Stromal cell of bone marrow (primary cell): ENCODE measurements at places on chromosomes 5 and 9.

DNA sequence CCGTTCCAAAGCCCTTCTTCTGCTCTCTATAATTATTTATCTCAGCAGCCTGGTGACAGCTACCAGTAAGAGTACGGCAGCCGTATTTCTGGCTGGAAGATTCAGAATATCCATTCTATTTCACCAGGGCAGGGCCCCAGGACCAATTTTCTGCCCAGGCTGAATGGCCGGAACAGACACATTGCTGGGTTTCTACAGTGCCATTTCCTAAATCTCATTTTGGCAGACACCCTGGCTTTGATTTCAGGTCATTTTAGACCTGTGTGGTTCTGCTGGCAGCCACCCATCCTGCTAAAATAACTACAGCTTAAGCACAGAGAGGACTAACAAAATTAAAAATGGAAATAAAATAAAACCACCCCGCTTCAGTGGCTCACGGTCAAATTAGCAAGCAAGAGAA is 95.0 kb downstream of the CRB2 start:
- no peak for DNase-seq

DNA sequence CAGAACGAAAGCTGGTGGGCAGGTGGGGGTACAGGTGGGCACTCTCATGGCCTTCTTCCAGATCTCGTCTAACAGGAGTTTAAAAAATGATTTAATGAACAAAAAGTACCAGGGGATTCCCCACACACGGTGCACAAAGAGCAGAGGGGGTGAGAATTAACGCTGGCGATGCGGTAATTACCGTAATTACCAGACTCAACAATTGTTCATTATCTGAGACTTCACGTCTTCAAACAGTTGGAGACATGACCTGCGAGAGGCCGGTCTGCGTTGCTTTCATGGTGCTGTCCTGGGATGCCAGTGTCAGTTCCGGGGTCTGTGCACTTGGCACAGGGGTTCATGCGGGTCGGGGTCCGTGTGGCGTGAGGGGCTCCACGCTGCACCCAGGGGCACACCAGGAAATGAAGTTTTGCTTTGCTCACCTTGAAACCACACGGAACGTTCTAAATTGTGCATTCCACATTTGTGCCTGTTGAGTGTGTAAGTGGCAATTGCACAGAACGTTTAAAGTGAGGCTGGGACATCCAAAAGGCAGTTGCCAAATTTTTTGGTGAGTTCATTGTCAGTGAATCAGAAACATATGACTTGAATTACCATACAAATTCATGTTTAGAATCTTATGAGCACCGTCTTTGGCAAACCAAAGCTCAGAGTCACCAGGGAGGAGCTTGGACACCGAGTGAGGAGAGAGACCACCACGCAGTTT is 256.4 kb upstream of the IRX1 start:
- no peak for DNase-seq

DNA sequence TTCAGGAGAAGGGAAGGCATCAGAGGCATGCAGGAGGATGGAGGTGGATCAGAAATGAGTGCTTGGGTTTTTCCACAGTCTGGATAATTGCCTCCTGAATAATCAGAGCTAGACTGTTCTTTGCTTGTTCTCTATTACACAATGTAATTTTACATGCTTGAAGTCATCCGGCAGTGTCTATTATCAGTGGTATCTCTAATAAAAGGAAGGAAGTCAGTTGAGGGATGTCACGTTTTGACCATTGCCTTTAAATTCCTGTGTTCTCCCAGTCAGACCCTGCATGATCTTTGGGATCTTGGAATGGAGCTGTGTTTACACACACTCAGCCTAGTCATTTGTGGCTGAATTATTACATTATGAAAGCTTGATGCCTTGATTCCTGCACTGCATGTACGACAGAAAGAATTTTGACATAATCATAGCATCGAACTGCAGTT is 91.0 kb downstream of the PDE8B start:
- no peak for DNase-seq

GRCh38 chr5:122778157-122778556 is 3.3 kb downstream of the SNX2 start:
- DNase-seq: no peak

DNA sequence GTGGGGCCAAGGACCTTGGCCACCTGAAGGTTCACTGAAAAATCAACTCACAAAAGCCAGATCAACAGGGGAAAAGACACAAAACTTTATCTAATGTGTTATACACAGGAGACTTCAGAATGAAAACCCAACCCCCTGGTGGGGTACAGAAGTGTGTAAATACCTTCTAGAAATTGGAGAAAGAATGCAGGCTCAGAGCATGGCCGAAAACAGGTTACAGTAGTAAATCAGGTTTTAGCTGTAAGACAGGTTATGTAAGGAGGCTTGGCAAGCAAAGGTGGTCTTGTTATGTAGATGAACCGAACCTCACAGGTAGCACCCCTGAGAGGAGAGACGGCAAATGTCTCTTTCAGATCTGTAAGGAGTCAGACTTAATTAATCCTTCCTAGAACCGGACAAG is 10.0 kb downstream of the CEMIP2 start:
- DNase-seq: no peak

GRCh38 chr9:137446851-137447471 is 5.8 kb upstream of the ENTPD8 start:
- no peak for DNase-seq

DNA sequence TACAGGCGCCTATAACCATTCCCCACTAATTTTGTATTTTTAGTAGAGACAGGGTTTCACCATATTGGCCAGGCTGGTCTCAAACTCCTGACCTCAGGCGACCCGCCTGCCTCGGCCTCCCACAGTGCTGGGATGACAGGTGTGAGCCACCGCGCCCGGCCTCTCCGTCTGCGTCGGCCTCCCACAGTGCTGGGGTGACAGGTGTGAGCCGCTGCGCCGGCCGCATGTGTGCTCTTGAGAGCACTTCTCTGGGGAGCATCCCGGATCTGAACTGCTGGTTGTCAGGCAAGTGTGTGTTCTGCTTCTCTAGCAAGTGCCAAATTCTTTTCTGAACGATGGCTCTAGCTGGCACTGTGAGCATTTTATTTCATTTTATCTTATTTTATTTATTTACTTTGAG is 3.7 kb upstream of the ENTPD2 start:
- DNase-seq: no peak

GRCh38 chr5:13649656-13650055 is 294.8 kb downstream of the DNAH5 start:
- no peak for DNase-seq

GRCh38 chr5:132777209-132778069 is at the start of gene SEPTIN8:
SEPTIN8 (minus strand) TSS chr5:132777239; CDS start chr5:132777137, 102 bp downstream.
- DNase-seq: no peak

GRCh38 chr5:170225326-170226128 is 7.3 kb upstream of the C5orf58 start:
- peak; percentile 48 for DNase-seq

DNA sequence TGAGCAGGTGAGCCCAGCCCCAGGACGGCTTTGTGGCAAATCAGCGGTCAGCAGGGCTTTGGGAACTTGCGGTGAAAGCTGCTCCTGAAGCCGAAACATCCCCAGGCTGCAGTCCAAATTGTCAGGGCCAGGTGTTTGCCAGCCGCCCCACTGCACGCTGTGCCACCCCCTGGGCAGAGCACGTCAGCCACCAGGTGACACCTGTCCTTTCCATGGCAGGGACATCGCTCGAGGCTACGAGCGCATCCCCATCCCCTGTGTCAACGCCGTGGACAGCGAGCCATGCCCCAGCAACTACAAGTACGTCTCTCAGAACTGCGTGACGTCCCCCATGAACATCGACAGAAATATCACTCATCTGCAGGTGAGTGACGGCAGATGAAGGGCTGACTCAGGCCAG is 64.4 kb upstream of the CACNA1B start:
- DNase-seq: no peak

GRCh38 chr9:87653941-87654340 is 72.0 kb upstream of the CTSL start:
- no peak for DNase-seq

DNA sequence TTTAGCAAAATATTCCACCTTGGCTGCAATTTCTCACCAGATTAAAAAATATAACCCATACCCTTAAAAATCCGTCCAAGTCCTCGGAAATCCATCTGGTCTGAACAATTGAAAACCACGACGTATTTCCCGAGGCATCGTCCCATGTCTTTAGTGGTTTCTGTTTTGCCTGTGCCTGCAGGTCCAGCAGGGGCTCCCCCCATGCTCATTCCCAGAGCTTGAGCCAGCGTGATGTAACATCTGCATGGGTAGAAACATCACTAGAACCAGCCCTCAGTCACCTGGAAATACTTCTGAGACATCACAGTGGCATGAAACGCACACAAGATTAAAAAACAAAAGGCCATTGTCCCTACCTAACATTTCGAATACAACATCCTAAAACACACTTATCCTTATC is 114.0 kb downstream of the DNAH5 start:
- no peak for DNase-seq

- peak; percentile 71 for DNase-seq
These were observed 14.0 kb upstream of the LOX start for GRCh38 chr5:122091936-122092600.

GRCh38 chr9:3361116-3361515 is 164.7 kb downstream of the RFX3 start:
- no peak for DNase-seq

DNA sequence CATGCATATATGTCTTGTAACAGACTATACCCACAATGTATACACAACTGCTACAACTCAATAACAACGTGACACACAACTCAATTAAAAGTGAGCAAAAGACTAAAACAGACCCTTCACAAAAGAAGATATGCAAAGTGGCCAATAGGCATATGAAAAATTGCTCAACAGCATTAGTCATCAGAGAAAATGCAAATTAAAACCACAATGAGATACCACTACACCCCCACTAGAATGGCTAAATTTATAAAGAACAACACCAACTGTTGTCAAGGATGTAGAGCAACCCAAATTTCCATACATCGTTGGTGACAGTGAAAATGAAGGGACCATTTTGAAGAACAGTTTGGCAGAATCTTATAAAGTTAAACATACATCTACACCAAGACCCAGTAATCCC is 38.9 kb downstream of the GABRB2 start:
- DNase-seq: no peak

DNA sequence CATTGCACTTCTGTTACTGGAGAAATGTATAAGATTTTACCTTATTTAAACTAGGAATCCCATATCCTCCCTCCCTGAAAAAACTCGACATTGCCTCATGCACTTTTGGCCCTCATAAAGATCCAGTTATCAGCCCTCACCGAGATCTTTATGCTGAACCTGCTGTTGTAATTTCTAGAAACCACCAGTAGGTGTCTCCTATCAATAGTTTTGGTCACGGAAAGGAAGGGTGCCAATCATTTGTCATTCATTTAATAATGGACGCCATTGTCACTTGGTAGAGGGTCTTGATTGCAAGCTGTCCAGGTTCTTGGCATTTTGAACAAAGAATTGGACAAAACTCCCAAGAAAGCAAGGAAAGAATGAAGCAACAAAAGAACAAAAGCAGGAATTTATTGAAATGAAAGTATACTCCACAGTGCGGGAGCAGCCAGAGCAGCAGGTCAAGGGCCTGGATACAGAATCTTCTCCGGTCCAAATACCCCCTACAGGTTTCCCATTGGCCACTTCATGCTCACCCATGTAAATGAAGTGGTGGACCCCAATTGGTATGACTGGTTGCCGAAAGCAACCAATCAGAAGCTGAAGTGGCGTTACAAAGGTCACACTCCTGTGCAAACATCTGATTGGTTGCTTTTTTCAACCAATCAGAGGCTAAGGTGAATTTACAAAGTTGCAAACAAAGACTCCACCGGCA is 524.3 kb downstream of the PSAT1 start:
- DNase-seq: peak; percentile 11

- DNase-seq: no peak
These were observed 423.2 kb upstream of the PAPPA start for GRCh38 chr9:115730396-115730795.

- DNase-seq: no peak
These were observed 52.3 kb downstream of the RGS3 start for GRCh38 chr9:113515862-113516261.

DNA sequence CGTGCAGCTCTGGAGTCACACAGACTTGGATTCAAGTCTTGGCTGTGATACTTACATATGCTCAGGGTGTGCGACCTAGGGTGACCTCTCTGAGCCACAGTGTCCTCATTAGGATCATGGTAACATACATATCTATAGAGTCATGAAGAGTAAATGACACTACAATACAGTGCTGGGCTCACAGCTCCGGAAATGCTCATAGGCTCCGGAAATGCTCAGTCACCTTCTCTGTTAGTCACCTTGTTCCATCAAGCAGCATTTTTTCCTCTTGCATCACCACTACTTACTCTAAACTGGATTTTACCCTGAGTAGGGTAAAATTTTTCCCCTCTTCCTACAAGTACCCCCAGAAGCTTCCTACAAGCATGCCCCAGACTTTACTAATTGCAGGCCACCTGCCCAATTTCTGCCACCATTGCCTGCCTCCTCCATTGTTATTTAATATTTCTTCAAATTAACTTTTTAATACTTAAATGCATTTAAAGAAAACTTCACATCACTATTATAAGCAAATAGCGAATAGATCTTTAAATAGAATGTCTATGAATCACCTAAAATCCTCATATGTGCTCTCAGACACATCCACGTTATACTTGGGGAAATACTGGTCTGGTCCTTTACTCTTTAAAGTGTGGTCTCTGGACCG is 147.6 kb upstream of the SPRY4 start:
- DNase-seq: peak; percentile 48

DNA sequence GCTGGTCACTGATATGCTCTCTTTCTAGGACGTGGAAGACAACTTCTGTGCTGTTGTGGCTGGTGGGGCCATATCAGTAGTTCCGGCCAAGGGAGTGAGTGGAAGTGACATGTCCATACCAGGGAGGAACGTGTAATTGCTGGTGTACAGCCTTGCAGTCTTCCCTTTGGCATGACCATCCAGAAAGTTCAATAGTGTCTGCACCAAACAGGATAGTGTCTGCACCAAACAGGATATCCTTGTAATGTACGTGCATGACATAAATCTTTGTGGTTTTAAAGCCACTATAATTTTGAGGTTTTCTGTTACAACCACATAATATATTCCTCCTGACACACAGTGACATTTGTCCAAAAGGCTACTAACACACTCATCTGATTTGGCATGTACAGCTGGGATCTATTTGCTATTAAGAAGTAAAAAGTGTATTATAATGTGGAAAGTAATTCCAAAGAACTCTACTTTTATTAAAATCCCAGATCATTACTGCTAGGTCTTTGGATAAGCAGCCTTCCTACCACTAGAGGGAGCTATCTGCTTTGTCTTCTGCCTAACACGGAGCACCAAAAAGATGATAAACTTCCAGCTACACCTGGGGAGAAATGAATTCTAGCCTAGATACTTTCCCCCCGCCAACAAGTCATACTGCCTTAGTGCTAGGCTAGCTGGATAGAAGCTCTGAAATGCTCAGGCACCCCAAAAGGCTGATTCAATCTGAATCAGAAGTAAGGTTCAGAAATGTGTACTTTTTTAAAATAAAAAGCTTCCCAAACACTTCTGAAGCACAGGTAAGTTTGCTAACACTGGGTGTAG is 52.7 kb downstream of the RNF145 start:
- DNase-seq: peak; percentile 57

DNA sequence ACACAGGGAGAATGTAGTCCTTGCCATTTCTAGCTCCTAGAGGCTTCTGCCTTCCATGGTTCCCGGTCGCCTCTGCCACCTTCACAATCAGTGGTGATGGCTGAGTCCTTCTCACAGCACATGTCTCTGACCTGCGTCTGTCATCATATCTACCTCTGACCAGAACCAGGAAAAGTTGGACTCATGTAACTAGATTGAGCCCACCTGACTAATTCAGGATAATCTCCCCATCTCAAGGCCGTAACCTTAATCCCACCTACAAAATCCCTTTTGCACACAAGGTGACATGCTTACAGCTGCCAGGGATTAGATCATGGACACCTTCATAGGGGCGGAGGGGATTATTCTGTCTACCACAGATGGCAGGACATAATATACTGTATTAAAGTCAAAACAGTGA is 375.6 kb downstream of the ICE1 start:
- DNase-seq: no peak
